CD4-positive, CD25-positive, alpha-beta regulatory T cell (primary cell): ENCODE measurements at places on chromosomes 16 and 17. TPM values are rescaled to one million over a fixed set of nuclear protein-coding genes. Genes with fewer than 3 reads are reported as not detected.
A peak's percentile ranks its signal among the peaks of the same experiment; 100 is the strongest.

GRCh38 chr17:78885956-78886355, 17.0 kb downstream of the CEP295NL start:
- DNase-seq: no peak

GRCh38 chr17:41801374-41802271, 10.1 kb downstream of the P3H4 start:
- DNase-seq: peak; percentile 54

DNA sequence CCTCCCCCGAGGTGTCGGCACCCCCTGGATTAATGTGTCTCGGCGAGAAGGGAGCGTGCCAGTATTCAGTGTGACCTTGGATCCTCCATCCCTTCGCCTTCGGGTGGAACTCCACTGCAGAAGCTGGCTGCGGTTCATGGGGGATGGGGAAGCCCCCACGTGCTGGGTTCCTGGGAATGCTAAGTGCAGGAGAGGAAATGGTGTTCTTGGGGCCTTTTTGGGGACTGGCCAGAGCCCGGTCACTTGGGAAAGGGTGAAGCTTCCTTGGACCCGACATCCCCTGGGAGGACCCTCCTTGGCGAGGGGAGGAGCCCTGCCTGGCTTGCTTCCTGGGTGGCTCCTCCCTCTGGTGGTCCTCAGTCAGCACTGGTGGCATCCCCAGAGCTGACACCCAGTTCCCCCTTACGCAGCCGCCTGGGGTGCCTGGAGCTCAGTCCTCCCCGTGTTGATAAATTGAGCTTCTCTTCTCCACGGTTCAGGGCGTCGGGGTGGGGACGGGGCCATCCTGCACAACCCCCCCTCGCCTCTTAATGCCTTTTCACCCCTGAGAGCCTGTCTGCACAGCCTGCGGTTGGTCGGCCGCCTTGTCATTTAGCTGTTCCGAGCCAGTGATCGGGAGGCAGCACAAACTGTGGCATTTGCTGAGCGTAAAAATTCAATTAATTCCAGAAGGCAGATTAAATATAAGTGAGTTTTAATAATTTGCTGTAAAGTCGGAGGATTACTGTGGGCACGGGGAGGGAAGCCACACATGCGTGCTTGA, 30.7 kb upstream of the GSE1 start:
- DNase-seq: no peak

GRCh38 chr16:1614456-1615102, 2.4 kb downstream of the CRAMP1 start:
- no peak for DNase-seq

GRCh38 chr17:46147296-46147695, 45.9 kb downstream of the KANSL1 start:
- DNase-seq: no peak

DNA sequence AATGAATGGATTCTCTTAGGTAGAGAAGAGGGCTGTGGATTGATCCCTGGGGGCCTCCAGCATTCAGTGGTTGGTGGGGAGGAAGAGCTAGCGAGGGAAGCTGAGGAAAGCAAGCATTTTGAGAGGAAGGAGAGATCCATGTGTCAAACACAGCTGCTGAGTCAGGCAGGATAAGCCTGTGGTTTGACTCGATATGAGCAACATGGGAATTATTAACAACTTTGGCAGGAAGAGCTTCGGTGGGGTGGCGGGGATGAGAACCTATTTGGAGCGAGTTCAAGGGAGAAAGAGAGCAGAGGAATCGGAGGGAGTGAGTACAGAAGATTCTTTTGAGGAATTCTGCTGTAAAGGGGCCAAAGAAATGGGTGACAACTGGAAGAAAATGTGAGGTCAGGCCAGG, 59.5 kb upstream of the CDC42EP4 start:
- no peak for DNase-seq

- no peak for DNase-seq
Observed at GRCh38 chr17:48241131-48241591, 133.6 kb downstream of the SNX11 start.

DNA sequence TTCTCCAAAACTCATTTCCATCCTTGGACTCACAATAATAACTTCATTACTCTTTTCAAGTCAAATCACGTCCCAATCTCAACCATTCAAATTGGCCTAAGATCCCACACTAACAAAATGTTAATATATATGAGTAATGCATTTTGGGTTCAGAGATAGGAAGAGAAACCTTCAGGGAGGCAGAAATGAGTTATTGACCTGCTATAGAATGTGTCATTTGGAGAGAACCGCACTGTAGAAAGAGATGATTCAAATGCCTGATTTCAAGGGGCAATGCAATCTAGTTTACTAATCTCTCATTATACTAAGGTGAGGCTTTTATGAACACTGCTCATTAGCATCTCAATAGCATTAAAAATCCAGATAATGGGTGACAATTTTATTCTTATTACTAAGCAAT, 1595.0 kb upstream of the GOT2 start:
- no peak for DNase-seq

GRCh38 chr17:81999587-81999975, 22.2 kb downstream of the ASPSCR1 start:
- DNase-seq: no peak

DNA sequence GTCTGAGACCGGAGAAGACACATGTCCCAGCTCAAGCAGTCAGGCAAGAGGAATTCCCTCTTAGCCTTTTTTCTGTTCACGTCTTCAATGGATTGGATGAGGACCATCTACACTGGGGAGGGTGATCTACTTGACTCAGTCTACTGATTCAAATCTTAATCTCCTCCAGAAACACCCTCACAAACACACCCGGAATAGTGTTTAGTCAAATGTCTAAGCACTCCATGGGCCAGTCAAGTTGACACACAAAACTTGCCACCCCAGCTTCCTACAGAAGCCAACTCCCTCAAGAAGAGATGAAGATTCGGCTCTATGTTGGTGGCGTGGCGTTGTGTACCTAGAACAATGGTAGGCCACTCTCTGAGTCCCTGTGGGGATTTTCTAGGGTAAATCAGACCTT, 22.5 kb upstream of the NKD1 start:
- no peak for DNase-seq

The HLF gene
- 2.1 TPM for total RNA-seq

The CD300A gene
- 4.8 TPM for total RNA-seq

The MLKL gene
- 50.0 TPM for total RNA-seq

The MYO19 gene
- total RNA-seq: 86.1 TPM
